Tibial nerve (tissue), 4 donors: ENCODE measurements at places on chromosomes 7 and 10. TPM values are rescaled to one million over a fixed set of nuclear protein-coding genes. Genes with fewer than 3 reads are reported as not detected.

DNA sequence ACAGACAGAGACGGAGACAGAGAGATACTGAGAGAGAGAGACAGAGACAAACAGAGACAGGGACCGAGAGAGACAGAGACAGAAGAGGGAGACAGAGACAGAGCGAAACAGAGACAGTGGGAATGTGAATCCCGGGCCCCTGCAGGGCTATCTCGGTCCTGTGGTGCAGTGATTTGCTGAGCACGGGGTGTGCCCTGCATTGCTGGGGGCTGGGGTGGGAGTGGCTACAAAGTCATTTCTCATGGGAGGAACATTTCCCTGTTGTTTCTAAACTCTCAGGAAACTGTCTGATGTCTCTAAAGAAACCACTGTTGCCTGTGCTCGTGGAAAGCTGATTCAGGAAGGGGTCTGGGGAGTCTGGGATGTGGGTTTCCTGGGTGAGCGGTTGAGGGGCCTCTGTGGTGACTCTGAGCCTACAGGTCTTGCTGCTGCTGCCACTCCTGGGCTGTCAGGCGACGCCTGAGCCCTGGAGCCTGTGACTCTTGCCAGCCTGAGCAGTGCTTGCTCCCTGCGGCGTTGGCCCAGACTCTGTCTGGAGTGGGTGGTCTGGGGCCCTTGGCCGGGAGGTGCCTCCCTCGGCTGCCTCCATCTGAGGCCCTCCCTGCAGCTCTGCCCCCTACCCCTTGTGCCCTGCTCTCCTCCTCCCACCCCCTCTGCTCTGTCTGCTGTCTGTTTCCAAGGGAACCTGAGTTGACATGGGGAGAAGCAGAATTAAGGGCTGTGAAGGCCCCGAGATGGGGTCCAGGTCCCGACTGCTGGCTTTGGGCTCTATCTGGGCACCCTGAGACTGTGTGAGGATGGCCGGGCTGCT, 292.0 kb downstream of the WDR37 start:
- no peak for DNase-seq

- DNase-seq: no peak
Measured at GRCh38 chr10:88505265-88505664, 77.9 kb downstream of the RNLS start.

GRCh38 chr10:64630534-64630933, 1109.3 kb downstream of the REEP3 start:
- no peak for DNase-seq

DNA sequence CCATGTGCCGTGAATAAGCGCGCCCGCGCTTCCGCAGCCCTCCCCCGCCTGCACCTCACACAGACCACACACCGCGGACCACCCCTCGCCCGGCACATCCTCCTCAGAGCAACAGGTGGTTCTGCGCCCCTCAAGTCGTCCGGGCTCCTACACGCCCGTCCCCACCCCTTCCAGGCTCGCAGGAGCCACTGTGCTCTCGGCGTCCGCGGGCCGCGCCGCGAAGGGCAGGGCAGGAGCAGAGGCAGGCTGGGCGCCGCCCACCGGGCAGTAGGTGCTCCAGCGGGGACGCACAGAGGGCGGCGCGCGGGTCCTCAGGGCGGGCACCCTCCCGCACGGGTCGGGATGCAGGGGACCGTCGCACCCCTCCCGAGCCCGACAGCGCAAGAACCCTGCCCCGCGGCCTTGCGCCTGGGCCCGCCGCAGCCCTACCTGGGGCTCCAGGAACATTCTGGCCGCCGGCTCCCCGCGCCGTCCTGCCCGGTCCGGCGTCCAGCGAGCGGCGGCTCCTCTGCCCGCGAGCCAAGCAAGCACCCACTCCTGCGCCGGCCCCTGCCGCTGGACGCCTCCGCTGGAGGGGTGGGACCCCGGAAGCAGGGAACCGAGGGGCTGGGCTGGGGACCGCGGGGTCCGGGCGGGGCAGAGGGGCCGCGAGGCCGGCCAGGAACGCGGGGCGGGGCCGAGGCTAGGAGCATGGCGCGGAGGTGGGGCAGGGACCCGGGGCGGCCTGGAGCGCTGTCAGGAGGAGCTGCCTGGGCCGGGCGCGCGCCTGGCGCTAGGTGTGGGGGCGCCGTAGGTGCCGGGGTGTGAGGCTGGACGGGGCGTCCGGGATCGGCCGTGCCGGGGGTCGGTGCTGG, 37.4 kb downstream of the RASGEF1A start:
- no peak for DNase-seq

DNA sequence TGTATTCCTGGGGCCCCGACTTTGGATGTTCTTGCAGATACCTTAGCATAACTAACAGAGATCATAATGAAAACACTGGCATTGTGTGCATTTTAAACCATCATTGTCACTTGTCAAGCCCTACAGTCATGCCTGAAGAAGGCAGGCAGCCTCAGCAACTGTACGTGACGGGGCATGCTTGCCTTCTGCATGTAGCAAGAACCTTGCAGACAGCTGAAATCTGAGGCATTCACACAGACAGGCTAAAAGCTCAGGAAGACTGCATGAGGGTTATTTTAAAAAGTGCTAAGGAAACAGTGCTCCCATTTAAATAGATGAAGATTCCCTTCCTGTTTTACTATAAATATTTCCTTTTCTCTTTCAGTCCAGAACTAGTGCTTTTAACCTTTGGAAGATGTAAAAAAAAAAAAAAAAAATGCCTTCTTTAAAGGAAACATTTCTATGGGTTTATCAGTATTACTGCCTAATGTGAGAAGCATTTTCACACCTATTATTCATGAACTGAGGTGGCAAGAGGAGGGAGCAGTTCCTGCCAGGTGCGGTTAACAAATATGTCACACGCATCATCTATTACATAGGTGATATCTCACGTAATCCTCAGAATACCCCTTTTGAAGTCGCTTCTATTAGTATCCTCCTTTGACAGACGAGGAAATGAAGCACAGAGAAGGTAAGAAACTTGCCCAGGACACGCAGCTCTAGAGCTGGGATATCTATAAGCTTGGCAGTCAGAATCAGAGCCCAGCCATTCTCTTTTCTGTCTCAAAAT, 88.1 kb downstream of the PRKCQ start:
- DNase-seq: no peak

DNA sequence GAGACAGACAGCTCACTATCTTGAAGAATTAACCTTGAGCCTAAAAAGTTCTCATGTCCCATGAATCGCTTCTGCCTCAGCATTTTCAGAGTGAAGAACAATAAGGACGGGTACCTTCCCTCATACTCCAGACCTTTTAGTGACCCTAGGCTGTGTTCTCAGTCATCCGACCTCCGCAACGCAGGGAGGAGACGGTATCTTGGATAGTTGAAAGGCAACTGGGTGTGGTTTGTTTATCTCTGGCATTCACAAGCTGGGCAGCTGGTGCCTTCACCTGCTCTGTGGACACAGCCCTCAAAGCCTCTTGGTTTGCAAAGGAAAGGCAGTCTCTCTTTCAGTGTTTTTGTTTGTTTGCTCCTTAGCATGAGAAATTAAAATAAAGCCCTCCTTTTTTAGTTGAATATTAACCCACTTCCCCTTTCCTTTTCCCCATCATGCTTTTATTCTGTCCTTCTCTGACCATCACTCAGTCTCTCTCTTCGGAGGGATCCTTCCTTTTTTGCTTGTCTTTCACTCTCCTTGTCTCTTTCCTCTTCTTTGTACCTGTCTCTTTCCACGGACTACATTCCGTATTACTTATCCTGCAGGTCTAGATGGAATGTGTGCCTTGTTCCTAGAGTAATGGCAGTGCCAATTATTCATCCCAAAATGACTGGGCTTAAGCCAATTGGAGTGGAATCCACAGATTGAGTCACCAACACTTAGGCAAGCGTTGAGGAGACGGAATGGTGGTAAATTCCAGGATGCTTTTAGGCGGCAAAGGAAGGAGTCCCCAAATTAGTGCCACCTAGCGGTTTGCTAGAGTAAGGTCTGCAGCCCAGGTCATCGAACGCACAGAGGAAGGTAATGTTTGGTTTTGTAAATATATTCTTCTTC, 45.8 kb downstream of the PRR15 start:
- DNase-seq: no peak

DNA sequence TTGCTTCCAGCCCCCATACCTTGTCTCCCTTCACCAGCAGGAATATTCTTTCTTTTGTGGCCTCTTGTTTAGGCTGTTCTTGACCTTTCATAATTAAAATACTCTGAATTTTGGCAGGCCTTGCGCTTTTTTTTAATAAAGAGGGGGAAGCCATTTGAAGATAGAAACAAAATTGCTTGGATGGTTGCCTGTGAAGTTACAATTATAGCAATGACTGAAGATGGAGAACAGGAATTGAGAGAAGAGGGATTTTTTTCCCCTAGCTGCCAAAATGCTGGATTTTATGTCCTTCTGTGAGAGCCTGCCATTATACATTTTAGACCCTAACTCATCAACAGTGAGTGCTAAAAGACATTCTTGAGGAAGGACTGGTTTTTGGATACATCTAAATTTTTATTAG, 24.8 kb downstream of the FGFBP3 start:
- no peak for DNase-seq

GRCh38 chr10:96541921-96542320, 28.2 kb upstream of the TLL2 start:
- DNase-seq: no peak

DNA sequence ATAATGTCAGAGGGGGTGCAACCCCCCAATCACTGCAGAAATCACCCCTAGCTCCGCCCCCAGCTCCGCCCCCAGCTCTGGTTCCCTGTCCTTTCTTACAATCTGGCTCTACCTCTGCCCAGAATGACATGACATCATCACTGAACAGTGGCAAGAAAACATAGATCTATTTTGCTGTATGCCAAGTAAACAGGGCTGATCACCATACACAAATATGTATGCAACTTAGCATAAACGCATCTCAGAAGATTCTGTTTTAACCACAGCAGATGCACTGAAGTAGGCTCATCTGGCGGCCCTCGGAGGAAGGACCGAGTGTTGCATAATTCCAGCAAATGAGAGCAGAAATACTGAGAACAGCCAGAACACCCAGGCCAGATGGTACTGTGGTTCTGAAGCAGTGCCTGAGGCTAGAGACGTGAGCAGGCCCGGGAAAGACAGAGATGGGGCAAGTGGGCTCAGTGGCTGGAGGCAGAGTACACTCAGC, 293.3 kb upstream of the KLF14 start:
- DNase-seq: no peak

DNA sequence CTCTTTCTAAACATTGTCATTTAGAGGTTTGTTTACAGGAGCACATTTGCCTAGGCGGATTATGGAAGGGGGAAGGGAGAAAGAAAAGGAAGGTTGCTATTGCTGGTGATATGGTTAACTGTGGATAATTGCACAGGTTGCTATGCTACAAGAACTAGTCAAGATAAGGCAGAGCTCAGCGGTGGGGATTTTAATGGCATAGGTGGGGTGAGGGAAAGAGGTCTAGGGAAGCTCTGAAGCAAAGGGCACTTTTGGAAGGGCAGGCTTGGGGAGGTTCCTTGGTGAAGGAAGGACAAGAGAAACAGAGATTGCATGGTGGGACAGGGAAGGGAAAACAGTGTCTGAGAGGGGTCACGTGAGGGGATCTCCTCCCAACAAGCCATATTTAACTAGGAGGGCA, 19.5 kb downstream of the HYAL4 start:
- DNase-seq: no peak

- DNase-seq: no peak
Measured at GRCh38 chr10:91073286-91073979, 147.0 kb upstream of the PCGF5 start.

DNA sequence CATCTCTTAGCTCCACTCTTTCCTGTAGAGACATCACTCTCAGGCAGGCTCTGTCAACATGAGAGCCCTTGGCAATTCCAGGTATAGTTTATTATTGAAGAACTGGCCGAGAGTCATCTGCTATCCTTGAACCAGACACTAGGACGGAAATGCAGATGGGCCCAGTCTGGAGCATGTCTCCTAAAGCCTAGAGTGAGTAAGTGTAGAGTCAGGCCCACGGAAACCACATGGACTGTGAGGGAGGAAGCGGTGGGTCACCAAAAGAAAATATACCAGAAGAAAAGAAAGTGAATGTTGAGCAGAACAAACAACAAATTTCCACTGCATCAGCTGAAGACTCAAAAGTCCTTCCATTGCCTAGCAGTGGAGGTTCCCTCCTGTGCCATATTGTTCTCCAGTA, 15.7 kb upstream of the RELN start:
- DNase-seq: no peak

- DNase-seq: no peak
Measured at GRCh38 chr10:62732841-62733653, 71.5 kb upstream of the ADO start.

DNA sequence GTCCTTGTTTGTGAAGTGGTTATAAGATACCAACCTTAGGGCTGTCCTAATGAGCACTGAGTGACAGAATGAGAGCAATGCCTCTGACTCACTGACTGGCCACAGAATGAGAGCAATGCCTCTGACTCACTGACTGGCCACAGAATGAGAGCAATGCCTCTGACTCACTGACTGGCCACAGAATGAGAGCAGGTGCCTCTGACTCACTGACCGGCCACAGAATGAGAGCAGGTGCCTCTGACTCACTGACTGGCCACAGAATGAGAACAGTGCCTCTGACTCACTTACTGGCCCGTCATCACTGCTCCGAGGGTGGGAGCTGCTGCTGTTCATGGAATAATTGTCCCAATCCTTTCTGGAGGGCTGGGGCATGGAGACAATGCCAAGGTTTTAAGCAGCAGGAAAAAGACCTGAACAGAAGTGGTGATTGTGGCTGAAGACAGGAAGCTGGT, 265.2 kb upstream of the PPP2R2D start:
- DNase-seq: no peak

DNA sequence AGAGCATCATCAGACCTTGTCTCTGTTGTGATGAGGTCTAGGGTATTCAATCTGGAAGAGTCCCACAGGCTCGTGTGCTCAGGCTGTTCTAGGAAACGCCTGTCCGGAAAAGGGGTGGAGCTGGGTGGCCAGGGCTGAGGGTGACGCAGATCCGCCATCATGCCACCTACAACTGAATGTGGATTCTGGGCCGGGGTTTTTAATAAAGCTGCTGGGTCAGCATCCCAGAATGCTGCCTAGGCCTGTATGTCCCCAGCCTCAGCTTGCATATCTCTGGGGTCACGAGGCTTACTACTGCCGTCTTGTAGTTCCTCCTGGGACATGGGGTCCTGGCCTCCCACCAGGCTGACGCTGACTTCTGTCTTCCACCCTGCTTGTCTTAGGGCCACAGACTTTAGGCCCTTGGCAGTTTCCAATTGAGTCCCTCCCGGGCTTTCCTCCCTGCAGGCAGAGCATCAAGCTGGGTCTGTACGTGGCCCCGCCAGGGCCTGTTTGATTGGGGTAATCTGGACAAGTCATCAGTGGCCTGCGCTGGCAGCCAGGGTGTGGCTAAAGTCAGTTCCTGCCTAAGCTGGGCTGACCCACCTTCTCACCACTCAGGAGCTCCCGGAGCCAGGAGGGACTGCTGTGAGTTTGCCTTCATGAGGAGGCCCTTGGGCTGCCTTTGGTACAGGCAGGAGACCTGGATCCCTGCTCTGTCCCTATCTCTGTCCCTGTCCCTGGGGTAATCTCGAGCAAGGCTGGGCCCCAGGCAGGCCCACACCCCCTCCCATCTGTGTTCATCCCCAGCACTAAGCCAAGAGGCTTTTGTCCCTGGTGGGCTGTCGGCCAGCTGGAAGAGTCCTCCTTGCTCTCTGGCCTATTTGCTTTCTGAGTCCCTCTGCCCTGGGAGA, 79.9 kb downstream of the ZMIZ1 start:
- peak; percentile 67 for DNase-seq

The STAG3 gene
- 8.2 TPM for total RNA-seq

The AOAH gene
- total RNA-seq: 7.7 TPM

The CYP2C9 gene
- total RNA-seq: not detected

The HPS1 gene
- total RNA-seq: 38.7 TPM

The FGL2 gene
- total RNA-seq: 214 TPM

The PRPF18 gene
- 34.3 TPM for total RNA-seq

The AGAP9 gene
- total RNA-seq: 3.3 TPM

The TUBB8 gene
- not detected for total RNA-seq

The EXOSC1 gene
- 40.8 TPM for total RNA-seq
